Posterior vena cava (tissue), 2 donors: ENCODE measurements at places on chromosomes 2 and 18. TPM values are rescaled to one million over a fixed set of nuclear protein-coding genes. Genes with fewer than 3 reads are reported as not detected.

DNA sequence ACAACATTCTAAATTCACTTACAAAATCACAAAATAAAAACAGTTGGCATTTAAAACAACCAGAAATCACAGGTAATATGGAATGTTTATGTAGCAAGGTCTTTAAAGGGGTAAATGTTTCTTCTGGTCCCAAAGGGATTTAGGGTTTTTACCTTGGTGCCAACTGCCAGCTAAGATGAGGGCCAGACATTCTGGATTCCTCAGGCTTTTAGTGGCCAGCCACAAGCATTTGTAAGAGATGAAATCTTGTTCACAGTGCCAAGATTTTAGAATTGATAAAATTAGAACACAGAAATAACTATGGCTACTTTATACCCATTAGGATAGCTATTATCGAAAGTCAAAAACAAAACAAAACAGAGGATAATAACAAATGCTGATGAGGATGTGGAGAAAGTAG is 60.4 kb upstream of the CDKL4 start:
- no peak for DNase-seq

DNA sequence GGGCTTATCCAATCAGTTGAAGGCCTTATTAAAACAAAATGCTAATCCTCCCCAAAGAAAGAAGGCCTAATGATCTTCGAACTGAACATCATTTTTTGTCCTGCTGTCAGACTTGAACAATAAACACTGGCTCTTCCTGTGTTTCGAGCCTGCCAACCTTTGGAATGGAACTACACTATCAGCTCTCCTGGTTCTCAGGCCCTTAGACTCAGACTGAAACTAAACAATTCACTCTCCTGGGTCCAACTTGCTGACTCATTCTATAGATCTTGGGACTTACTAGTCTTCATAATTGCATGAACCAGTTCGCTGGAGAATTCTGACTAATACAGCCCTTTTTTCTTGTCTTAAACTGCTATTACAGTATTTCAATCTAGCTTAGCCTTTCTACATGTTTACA is 235.2 kb downstream of the LNPK start:
- no peak for DNase-seq

DNA sequence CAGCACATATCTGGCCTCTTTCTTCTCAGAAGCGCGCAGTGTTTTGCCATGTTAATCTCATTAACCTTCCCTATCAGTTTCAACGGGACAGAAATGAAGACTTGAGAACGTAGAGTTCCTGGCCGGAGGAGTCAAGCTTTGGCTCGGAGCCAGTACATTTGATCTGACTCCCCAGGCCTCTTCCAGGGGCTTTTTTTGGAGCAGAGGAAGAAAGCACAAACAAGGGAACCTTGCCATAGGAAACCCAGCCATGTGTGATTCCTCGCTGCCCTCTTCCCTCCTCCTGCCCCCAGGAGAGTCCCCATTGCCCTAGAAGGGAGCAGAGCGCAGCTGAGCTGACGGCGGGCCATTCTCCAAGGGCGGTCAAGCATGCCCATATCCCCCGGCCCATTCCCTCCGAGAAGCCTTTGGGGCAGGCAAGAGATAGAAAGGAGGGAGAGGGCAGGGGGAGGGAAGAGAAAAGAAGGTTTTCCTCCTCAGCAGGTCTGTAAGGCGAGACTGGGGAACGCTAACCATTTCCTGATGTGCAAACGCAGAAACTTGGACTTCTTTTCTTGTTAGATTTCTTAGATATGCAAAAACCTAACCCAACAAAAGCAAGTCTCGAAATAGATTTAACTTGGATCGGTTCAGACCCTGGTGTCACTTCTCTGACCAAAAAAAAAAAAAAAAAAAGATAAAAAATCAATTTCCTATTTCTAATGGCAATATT is 63.7 kb upstream of the POU3F3 start:
- no peak for DNase-seq

- DNase-seq = no peak
Measured at GRCh38 chr2:49045083-49045482, 109.2 kb downstream of the FSHR start.

DNA sequence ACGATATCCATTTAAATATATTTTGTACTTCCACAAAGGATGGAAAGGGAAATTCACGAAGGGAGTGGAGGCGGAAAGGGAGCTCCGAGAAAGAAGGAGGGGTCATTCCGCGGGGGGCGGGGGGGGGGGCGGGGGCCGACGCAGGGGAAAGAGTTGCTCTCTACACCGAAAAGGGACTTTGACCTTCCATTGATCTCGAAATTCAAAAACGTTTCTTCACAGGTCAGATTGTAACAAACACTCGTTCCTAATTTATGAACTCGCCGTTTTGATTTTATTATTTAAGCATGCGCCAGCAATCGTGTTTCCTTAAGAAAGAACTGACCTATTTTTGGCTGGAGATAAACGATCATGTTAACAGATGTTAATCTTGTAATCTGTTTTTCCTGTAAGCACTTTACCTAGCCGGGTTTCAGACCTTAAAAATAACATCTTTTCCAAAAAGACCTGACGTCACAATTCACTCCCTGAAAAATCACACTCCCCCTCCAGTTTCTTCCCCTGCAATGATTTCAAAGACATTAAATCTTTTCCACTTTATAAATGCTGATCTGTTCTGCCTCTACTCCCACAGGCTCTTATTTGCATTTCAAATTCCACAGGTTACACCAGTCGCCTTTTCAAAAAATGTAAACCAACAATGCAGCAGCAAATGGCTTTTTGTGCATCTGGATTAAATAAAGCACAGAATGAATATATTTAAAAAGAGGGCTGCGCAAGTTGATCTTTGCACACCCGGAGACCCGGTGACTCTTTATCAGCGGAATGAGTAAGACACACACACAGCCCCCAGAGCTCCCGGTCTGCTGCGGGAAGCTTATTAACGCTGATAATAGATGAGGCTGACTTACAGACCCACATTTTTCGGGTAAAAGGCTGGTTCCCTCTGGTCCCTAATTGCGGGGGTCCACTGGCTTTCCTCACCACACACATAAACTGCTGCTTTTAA is 1.6 kb downstream of the ZNF516 start:
- peak; percentile 49 for DNase-seq

DNA sequence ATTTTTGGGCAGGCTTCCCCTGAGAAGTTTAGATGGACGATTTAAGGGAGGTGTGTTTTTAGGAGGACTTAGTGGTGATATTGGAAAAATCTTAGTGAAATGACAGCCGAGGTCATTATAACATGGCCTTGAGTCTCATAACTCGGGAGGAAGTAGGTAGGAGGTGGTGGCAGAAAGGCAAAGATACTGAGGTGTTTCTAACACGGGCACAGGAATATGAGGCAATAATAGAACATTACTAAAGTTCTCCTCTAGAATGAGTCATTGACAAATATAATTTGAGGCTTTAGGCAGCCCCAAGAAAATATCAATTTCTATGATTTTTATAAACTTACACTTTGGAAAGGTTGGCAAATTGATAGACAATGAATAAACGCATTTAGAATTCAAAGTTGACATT is 146.1 kb upstream of the ZEB2 start:
- DNase-seq = no peak

- peak; percentile 45 for DNase-seq
Measured at GRCh38 chr2:240648155-240648649, 22.9 kb downstream of the GPR35 start.

GRCh38 chr2:223853425-223853837 is 16.0 kb upstream of the AP1S3 start:
- no peak for DNase-seq

- no peak for DNase-seq
Measured at GRCh38 chr2:39786761-39787522, 7.9 kb upstream of the THUMPD2 start.

DNA sequence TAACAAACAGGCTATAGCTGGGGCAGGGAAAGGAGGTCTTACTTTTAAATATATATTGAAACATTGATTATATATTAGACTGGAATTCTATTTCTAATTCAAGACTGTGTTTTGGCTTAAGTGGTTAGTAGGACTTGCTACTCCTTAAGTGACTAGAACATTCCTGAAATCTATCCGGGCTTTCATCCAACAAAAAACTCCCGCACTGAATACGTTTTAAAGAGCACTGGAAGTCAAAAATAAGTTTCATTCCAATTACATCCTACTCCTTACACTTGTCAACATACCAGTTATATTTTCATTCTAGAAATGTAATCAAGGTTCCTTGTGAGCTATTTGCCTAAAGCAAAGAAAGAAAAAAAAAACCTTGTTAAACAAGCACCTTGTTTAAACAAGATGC is 204.6 kb downstream of the SP3 start:
- DNase-seq = no peak

- no peak for DNase-seq
Measured at GRCh38 chr2:210421916-210422315, 54.6 kb downstream of the LANCL1 start.

DNA sequence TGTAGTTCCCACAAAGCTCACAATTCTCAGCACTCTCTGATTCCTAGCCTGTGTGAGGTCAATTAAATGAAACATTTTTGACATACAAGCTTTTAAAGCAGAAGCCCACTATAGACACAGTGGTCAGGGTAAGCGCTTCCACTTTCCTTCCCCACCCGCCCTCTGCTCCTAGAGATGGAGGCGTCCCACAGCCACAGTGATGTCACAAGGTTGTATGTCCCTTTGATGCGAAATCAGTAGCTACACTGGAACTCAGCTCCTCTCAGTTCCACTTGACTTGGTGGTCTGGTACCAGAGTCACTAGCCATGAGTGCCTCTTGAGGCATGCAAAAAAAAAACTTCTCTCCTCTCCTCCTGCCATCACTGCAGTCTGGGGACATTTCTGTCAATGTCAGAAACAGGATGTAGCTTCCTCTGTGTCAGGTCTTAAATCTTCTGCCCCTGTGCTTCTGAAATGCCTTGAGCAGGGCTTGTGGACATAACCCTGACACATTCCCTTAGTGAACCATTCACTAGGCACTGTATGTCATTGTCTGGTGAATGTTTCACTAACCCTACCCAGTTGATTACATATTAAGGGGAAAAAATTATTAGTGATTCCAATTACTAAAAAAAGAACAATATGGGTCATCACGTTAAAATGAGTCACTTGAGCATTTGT is 7.8 kb downstream of the SULT1C4 start:
- no peak for DNase-seq

DNA sequence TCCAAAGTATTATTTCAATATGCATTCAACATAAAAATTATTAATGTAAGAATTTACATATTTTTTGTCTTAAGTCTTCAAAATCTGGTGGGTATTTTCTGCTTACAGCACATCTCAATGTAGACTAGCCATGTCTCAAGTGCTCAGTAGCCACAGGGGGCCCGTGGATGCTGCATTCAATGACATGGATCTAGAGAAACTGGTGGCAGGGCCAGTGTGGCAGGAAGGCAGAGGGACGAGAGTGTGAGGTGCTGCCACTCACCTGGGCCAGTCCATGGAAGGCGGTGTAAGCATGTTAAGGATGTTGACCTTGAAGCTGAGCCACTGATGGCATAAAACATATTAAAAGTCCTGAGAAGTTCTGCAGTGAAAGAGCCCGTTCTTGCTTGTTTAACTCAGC is 6.2 kb upstream of the LIPG start:
- DNase-seq = no peak

GRCh38 chr2:38064801-38065501 is 11.0 kb downstream of the CYP1B1 start:
- DNase-seq = no peak

DNA sequence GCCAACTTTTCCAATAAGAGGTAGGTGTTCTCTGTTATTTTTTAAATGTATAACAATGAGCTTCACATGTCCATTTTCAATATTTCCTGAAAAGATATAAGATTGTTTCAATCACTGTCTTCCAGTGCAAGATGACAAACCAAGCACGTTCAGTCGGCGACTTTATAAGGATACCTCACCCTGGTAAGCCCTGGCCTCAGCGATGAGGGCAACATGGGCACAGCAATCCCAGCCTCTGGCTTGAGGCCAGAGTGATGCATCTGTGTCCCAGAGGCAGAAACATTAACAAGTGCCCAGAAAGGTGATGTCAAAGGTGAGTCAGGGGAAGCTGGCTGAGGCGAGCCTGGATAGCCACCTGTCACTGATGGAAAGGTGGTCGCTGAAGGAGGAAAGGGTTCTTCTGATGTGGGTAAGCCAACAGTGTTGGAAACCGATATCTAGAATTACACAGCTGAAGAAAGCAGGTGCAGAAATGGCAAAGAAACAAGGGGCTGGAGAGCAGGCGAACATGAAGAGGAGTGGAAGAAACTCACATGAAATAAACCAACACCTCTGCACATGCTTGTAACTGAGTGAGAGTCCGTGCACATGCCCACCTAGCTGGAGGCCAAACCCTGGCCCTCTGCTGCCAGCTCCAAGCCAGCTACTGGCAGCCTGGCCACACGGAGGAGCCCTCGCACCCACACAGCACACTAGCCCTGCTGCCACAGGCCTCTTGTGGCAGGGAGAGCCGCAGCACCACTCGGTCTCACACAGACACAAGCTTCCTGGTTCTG is 65.5 kb downstream of the FBXO15 start:
- no peak for DNase-seq

- no peak for DNase-seq
Measured at GRCh38 chr2:47741637-47742036, 41.3 kb upstream of the MSH6 start.

GRCh38 chr18:68284236-68284780 is 430.6 kb downstream of the TMX3 start:
- DNase-seq = no peak

DNA sequence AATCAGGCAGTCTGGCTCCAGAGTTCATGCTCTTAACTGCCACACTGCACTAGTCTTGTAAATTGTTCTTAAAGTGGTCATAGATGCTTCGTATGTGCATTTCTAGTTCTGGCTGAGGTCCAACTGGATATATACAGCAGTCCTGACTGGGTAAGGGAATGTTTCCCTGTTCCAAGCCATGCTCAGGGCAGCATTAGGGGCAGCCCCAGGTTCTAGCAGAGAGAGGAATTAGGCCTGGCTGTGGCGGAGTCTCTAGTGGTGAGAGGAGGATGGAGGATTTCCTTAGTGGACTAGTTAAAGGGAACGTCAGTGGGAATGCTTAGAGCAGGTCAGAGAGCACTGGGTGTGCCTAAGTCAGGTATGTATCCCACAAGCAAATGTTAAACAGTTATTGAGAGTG is 28.0 kb downstream of the UBE2E3 start:
- no peak for DNase-seq

DNA sequence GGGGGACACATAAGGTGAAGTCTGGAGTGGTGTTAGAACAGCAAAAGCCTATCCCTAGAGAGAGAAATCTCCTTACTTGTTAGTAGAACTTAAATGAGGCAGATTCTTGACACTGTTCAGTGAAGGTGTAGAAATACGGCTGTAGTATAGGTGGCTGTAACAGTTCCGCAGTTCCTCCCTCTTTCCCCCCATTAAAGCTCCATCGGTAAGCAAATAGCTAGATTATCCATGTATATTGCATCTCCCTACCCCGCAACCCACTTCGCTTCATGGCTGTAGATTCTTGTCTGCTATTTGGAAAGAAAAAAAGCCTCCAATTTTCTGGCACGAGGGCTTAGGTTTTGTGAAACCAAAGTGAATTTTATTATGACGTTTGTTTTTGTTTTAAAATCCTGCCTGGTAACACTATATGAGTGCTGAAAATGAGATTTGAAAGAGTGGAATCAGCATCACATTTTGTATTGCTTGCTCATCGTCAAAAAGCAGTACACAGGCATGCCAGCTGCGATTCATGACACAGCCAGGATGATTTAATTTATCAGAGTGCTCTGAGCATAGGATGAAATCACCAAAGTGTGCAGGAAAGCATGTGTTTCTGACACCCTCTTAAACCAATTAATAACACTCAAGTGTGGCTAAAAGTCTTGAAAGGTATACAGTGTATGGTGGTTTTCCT is 1.4 kb downstream of the FAM171B start:
- DNase-seq = no peak

The DSG1 gene
- total RNA-seq = not detected

The HOXD3 gene
- total RNA-seq = 9.0 TPM

The TTN gene
- total RNA-seq = 6.7 TPM

The ANKMY1 gene
- 12.9 TPM for total RNA-seq

The CNTNAP5 gene
- not detected for total RNA-seq

The SLC23A3 gene
- 0.71 TPM for total RNA-seq

The CASP8 gene
- 14.8 TPM for total RNA-seq

The RBM44 gene
- 1.6 TPM for total RNA-seq

The LINC00305 gene
- not detected for total RNA-seq
